AG08395 (cell line): ENCODE measurements at places on chromosomes 4 and X.

- DNase-seq, result peak; percentile 27
Observed at GRCh38 chr4:1204828-1205585, 32.6 kb upstream of the SPON2 start.

DNA sequence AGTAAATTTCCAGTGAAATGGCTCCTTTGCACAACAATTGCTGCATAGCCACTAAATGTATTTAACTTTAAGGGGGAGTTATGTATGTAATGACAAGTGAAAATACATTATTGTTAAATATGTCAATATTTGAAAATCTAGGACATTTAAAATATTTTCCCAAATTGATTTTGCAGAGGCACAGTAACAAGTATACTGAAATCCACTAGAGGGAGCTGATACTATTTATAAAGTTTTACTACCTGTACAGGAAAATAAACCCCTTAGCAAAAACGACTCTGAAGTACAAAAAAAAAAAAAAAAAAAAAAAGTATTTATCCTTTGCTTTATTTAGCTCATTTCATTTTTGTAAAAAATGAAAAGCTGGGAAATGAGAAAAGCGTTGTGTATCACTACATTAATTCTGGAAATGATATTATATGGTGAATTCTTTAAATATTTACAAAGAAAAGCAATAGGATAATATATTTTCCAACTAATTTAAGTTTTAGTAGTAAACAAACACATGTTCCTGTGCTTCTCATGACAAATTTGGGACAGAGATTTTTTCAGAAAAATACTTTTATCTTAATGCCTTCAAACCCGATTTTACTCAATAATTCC lies 727.7 kb downstream of the DMD start:
- no peak for DNase-seq

DNA sequence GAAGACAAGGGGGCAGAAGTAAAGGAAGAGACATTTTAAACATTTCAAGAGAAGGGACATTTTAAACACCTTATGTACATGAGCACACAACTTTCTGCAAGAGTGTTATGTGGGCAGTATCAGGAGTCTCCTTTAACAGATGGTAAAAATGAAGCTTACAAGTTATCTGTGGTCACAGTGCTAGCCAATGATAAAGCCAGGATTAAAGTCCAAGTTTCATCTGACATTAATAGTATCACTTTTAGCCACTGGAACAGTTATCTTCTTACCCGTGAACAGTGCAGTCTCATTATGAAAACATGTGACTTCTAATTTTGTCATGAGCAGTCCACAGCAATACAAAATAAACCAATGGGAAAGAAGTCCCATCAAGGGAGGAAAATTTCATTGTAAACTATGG lies 627.9 kb upstream of the AGA start:
- no peak for DNase-seq

DNA sequence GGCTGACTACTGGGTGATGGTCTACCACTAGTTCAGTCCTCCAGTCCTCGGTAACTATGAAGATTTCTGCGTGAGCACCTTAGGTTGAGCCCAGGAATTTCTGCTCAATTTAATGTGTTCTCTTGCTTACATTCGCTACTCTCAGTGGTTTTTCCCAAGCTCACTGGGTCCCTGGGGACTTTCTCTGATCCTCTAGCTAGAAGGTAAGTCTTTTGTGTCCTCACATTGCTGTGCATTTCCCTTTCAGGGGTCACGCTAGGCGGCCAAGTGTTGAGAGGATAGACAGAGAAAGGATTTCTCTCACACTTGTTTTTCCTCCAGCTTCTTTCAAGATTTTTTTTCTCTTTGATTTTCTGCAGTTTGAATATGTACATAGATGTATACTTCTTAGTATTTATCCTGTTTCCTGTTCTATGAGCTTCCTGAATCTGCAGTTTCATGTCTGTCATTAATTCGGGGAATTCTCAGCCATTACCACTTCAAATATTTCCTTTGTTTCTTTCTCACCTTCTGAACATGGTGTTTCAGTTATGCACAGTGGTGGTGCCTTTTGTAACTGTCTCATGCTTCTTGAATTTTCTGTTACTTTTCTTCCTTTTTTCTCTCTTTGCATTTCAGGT lies 17.5 kb downstream of the MAGEA9 start:
- DNase-seq, result no peak

DNA sequence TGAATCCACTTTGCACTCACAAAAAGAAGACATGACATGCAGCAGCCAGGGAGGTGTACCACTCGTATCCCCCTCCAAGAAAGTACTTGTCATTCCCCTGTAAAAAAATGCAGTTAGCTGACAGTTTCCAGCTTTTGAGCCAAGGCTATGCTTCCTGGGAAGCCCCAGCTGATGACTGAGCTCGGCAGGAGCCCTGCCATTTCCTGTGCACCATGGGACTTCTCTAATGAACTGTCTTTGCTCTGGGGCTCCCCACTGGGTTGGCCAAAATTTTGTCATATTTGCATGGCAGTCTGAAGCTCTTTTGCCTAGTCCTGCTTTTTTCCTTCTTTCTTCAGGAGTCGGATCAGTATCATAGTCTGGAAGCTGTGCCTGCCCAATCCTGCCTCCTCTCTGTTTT lies 104.5 kb upstream of the MAOA start:
- DNase-seq, result no peak
